ENCODE measurements at places on chromosomes 2 and 18.

DNA sequence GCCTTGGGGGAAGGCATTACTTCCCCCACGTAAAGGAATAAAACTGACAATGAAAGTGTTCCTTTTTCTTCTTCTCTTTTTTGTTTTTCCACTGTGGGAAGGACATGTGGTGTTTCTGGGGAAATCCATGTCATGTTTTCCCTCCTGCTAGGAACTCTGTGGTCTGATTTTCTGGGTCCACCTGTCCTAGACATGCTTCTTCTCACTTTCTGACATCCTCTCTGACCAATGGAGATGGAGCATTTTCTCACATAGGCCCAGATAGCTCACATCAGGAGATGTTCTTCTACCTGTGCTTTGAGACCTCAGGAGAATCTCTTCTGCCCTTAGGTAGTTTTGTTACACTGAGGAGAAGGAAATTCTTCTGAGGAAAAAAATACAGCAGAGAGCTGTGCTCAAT, 252.0 kb upstream of the SIX3 start:
- DNase-seq: no peak

DNA sequence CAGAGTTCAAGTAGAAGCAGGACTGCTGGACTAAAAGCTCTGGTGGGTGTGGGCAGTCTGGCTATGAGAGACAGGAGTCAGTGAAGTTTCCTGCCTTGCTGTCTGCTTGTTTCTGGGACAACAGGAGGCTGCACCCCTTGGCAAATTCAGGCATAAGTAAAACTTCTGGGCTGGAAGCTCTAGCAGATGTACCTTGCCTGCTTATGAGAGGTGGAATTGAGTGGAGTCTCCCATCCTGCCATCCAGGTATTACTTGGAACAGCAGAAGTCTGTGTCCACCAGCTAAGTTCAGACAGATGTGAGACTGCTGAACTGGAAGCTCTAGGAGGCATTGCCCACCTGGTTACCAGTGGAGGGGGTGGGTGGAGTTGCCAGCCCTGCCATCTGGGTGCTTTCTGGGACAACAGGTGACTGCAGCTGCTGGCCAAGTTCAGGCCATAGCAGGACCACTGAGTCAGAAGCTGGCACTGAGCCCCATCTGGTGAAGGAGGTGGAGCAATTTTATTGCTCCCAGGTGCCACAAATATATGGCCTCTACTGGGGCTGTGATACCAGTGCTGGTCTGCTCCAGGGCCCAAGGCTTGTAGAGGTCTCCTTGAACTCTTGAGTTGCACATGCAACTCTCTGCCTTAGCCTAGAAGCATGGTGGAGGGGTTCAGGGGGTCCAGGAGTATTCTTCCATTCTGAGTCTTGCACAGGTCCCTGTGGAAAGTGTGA, 199.4 kb upstream of the FN1 start:
- DNase-seq: no peak

- DNase-seq: no peak
These were observed 82.5 kb upstream of the ARL4C start for GRCh38 chr2:234579231-234579962.

GRCh38 chr2:16326711-16327300, 338.8 kb downstream of the CYRIA start:
- no peak for DNase-seq

GRCh38 chr2:110873056-110873502, 140.7 kb downstream of the ACOXL start:
- DNase-seq: no peak

GRCh38 chr2:172972005-172972619, 103.5 kb upstream of the MAP3K20 start:
- no peak for DNase-seq

DNA sequence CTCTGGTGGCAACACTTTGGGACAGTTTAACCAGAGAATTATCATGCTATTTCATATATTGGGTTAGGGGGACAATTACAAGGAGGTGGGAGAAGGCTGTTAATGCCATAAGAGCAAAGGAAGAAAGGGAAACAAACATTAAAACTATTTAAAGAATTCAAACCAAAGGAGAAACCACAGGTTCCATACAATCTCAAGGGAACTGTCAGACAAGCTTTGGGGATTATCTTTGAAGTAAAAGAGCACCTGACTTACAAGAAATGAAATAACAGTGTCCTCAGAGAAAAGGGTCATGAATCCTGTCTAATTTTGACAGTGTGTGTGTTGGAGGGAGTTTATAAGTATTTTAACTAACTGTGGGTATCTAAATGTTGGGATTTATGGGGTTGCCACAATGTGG, 44.4 kb downstream of the CERS6 start:
- no peak for DNase-seq

GRCh38 chr2:156189143-156189542, 143.4 kb downstream of the NR4A2 start:
- DNase-seq: no peak

DNA sequence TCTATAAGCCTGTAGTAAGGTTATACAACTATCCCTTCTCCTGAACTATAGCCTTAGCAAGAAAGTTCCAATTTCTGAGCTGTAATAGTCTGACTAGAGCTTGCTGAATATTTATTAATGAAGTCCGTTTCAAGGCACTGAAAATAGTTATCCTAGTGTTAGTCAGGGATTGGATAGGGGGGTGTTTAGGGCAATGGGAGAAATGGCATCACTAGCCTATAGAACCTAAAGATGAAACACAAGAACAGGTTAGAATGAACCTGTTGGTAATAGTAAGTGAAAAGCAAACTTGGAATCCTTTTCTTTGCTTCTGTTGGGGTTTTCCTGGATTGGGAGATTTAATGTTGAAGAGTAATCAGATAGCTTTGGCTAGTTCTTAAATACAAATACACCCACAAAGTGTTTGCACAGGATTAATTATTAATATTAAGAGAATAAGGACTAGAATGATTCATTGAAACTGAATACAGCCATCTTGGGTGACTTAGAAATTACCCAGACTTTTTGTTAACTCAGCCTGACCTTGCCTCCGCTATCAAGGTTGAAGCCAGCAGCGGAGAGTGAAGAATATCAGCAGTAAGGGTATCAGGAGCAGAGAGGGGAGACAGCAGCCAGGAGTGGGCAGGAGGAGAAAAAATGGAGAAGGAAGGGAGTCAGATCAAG, 14.4 kb downstream of the CCNT2 start:
- no peak for DNase-seq

GRCh38 chr2:163859951-163860350, 124.1 kb upstream of the FIGN start:
- DNase-seq: no peak

- DNase-seq: no peak
These were observed 80.1 kb downstream of the GALNT1 start for GRCh38 chr18:35661483-35662146.

- no peak for DNase-seq
These were observed 8.4 kb upstream of the AGBL5 start for GRCh38 chr2:27042985-27043634.

DNA sequence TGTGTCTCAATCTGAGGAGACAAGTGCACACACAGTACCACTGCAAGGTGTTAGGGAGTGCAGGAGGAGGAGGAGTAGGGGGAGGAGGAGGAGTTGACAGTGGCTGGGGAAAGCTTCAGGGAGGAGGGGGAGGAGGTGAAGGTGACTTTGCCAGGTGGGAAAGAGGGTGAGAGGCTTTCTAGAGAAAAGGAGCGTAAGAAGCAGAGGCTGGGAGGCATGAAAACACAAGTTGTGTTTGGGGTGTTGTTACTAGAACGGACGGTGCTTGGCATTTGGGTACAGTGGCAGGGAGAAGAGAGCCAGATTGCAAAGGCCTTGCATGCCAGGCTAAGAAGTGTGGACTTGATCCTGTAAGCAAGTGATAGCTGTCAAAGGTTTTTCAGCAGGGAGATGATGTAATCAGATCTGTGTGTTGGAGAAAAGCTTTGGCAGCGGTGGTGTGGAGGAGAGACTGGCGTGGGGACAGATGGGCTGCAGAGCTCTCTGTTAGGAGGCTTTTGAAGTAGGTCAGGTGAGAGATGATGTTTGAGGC, 16.2 kb downstream of the TANC1 start:
- no peak for DNase-seq

DNA sequence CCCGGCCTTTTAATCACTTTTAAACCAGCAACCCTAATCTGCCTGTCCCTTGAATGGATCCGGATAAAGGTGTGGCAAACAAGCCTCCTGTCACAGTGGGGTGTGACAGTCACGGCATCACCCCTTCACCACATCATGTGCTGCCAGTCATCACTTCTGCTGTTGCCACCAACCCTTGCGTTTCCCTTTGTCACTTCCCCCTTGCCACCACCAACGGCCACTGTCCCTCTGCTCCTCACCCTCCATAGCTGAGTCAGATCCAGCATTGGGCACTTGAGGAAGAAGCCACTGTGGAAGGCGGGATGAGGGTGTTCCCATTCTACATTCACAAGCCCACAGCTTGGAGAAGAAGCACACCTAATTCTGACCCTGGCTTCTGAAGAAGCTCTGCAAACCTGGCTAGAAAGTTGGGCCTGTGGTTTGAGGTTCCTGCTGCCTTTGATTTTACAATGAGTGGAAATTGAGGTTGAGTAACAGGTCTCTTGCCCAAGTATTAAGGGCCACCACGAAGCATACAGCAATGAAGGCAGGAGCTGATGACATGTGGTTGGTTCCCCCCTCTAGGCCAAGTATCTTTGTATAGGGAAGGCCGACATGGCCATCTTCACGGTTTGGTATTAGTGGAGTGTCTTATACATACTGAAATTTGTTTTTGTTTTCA, 22.9 kb upstream of the DARS1 start:
- DNase-seq: no peak

Measured in posterior cingulate gyrus (tissue), 11 donors.